ENCODE measurements at places on chromosomes 16 and 17.

- no peak for DNase-seq
These were observed 2.1 kb downstream of the PSMB10 start for GRCh38 chr16:67934306-67935100.

DNA sequence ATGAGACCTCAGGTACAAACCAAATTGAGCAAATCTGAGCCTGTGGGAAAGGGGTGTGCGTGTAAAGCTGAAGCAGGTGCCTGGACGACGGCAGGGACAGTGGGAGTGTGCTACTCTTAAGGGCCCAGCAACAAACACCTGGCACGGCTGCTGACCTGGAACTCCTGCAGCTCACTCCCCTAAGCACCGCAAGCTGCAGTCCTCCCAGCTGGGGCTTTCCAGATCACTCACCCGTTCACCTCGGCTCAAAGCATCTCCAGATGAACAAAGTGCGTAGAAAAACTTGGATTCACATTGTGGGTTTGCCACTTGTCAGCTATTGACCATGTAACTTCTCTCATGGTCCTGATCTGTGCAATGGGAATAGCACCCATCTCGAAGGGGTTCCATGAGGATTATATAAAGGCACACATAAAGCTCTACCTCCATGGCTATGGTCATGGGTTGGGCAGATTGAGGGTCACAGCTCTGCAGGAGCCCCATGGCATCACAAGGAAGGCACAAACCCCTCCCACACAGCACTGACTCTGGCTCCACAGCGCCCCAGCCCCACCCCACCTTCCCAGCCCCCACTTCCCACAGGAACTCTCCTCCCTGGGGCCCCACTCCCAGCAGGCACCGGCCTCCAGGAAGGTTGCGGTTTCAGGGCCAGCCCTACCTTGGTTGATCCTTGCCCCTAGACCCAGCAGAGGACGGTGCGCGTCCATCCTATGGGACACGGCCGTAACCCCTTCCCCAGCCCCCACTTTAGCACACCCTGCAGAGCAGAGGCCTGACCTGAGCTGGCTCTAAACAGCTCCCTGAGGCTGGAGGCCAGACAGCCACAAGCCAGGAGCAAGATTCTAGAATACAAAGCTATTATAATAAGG is 21.9 kb downstream of the ST3GAL2 start:
- no peak for DNase-seq

DNA sequence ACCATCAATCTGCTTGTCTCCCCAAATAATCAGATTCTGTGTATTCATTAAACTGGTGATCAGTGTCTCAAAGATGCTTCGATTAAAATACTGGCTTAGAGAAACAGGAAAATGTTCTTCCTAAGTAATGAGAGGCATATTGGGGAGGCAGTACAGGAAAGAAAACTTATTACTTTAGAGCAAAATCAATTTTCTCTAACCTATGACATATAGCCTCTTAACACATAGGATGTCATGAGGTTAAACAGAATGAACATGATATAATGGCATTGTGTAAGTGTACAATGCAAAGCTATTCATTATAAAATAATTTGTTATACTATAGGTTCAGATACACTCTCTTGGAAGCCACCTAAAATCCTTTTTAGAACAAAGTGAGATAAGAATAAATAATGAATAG is 819.3 kb downstream of the KCNJ2 start:
- no peak for DNase-seq

DNA sequence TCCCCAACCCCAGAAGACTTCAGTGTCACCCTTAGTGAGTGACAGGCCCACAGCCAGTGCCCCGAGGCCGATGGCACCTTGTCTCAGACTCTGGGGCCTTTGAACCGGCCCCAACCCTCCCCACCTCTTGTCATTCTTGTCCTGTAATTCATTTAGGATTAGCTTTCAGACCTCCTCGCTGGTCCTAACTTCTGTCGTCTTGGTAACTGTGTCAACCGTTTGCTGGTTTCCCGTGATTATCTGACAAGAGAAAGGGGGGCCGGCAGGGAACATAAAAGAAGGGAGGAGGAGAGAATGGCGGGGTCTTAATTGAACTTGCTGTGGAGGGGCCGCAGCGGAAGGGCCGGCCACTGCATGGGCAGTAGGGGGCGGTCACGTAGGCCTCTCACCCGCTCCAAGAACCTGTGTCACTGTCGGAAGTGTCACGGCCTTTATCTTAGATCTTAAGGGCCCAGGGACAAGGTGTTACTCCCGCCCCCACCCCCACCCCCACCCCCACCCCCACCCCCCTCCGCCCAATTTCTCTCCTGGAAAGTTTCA is 46.5 kb upstream of the GSE1 start:
- DNase-seq, result no peak

GRCh38 chr17:33753452-33753851 is 460.4 kb upstream of the ASIC2 start:
- DNase-seq, result no peak

DNA sequence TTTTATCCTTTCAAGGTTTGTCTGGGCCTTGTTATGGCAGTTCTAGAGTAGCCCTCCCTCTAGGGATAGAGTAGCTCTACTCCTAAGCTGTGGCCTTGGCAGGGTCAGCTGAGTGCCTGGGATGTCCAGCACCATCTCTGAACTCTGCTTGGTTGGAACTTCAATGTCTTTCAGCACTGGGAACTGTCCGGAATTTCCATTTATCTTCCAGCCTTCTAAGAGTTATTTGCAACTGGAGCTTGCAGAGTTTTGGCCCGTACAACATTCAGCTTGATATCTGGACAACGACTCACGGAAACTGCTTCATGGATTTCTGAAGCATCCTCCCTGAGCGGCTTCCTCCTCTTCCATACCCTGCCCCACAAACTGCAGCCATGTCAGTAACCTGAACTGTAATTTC is 22.9 kb downstream of the MMD start:
- DNase-seq, result no peak

DNA sequence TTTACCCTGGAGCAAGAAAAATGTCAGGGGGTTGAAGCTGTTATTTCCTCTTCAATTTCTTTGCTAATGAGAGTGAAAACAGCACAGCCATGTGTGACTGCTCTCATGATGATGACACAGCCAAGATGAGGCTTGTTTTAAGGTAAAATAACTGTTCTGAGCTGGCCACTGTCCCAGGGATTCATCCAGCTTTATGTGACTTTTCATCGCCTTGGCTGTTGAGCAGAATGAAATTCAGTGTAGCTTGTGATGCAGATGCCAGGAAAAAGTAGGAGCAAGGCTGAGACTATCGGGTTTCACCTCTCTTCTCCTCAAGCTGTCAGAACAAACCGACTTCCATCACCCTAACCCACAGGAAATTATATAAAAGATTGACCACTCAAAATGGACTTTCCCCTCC is 361.8 kb upstream of the CDH5 start:
- no peak for DNase-seq

DNA sequence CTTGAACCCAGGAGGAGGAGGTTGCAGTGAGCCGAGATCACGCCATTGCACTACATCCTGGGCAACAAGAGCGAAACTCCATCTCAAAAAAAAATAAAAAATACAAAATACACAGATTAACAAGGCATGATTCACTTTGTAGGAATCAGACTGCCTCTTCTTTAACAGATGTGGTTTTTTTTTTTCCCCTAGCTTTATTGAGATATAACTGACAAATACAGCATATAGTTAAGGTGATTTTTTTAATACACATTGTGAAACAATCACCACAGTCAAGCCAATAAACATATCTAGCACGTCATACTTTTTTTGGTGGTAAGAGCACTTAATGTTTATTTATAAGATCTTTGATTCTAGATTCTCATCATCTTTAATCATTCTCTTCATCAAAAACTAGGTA is 87.8 kb downstream of the SPAG9 start:
- DNase-seq, result no peak

DNA sequence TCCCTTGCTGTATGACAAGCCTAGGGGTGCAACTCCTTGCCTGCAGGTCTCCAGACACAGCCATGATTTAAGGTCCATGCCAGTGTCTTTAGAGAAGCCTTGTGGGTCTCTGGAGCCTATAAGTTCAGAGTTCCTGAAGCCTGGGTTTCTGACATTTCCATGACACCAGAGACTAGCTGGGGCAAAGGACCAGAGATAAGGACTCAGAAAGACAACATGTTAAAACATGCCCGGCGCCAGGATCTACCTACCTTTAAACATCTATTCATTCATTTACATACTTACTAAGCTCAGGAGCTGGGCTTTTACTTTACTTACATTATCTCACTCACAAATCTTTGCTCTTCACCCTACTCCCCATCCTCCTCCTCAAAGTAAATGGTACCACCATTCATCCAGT is 1.5 kb downstream of the MRPL27 start:
- no peak for DNase-seq

DNA sequence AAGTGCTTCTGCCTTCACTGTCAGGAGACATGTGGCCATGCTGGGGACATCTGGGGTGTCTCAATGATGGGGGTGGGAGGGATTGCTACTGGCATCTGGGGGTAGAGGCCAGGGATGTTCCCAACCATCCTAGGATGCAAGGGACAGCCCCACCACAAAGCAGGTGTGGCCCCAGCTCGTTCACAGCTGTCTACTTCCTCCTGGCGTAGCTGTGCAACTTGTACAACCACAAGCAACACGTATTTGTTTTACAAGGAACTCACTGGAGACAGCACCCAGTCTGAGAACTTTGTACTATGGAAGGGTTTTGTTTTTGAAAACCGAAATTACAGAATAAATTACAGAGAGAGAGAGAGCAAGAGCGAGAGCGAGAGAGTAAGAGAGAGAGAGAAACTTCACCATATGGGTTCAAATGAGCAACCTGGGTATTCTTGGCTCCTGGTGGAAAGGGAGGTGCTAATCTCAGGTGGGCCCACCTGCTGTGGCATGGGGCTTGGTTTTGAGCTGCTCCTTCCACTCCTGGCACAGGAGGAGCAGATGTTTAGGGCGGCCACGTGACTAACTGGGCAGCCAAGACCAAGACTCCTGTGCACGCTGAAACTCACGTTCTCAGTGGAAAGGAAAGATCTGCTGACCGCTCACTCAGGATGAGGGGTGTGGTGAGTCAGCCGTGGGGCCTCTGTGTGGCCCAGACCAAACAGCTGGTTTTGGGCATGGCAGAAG is 17.5 kb upstream of the TNFRSF13B start:
- DNase-seq, result no peak
